ENCODE measurements at places on chromosomes 2 and 18. TPM values are rescaled to one million over a fixed set of nuclear protein-coding genes. Genes with fewer than 3 reads are reported as not detected.

DNA sequence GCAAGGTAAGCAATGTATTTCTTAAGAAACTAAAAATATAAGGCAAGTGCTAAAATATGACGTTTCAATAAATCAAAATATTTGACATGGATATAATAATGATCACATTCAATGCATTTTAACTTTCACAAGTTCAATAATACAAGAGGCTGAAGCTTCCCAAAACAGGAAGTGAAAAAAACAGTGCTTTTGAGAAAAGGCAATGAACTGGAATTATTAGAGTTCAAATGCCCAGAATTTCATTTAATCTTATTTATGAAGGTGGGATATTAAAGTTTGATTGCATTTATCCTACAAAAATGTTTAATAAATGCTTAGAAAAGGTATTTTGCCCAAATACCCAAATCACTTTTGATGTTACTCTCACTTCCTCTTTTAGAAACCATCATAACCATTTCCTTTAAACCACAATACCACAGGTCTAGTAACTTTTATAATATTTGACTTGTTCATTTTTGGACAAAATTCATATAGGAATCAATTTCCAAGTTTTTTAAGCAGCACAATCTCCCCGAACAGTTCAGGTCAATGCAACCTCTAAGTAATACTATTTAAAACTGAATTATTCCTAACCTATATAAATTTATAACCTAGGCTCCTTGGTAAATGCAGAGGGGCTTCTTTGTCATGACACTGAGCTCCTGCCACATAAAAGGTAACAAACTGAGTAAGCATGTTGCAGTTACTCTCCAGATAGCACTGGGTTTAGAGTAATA is 2.1 kb downstream of the NCKAP1 start:
- H3K4me1 ChIP-seq, result peaks cover 37% of the 10 kb centered on the region
- DNase-seq, result peak; percentile 66
- H3K36me3 ChIP-seq, result no peaks in the 10 kb centered on the region
- no peak overlapping the region for H3K27ac ChIP-seq
- H3K4me3 ChIP-seq, result no peak overlapping the region
- peaks cover 7% of the 10 kb centered on the region for H3K27me3 ChIP-seq

DNA sequence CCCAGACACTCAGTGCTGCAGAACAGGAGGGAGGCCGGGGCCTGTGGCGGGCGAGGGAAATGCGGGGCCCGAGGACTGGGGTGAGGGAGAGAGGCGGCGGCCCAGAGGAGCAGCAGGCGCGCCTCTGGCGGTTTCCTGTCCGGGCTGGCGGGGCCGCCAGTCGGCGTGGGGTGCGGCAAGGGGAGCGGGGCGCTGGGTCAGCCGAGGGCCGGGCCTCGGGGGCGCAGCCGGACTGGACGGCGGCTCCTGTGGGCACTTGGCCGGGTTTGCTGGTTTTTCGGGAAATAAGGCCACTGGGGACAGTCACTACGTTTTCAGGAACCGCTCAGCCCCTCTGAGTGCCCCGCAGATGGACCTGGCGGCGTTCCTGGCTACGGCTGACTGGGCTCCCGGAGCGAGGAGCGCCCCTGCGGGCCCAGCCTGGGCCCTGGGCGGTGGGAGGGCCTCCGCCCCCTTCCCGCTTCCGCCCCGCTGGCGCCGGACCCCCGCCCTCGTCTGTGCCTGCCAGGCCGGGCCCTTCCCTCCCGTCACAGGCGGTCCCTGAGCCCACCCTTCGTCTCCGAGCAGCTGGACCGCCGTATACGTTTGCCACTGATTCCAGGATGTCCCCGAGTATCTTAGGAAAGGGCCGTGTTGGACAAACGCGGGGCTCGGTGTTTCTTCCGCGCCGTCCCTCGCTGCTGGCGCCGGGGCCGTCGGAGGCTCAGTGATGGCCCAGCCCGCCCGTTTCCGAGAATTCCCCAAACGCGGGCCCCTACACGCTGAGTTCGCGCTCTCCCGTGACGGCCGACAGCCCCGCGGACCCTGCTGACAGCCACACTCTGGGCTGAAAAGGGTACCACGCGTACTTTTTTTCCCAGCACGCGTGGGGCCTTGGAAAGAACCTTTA is 84.6 kb downstream of the FAM210A start:
- DNase-seq, result no peak
- H3K27me3 ChIP-seq, result no peaks in the 10 kb centered on the region
- peaks cover 7% of the 10 kb centered on the region for H3K36me3 ChIP-seq
- no peak overlapping the region for H3K27ac ChIP-seq
- H3K4me1 ChIP-seq, result no peaks in the 10 kb centered on the region

- DNase-seq, result peak; percentile 15
- peaks cover 64% of the 10 kb centered on the region for H3K4me1 ChIP-seq
- H3K27me3 ChIP-seq, result no peaks in the 10 kb centered on the region
- H3K4me3 ChIP-seq, result no peak overlapping the region
Measured at GRCh38 chr2:68423966-68424650, 43.0 kb downstream of the FBXO48 start.

DNA sequence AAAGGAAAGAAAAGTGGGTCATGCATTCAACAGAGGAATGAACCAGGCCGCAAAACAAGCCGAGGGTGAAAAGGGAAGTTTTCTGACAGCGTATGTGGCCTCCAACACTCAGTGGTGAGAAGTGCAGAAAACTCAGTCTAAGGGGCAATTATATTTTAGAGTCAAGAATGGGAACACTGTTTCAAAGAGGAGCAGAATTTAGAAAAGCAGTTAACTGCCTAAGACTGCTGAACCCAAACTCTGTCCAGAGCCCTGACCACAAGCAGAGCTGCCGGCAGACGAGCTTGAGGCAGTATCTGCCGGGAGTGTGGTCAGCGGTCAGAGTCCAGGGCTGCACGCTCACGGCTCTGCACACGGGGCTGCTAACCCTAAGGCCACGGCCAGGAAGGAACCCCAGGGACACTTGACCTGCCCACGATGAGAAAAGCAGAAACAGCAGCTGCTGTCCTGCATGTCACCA is 347.0 kb upstream of the ID2 start:
- no peak for DNase-seq
- no peak overlapping the region for H3K27ac ChIP-seq
- no peaks in the 10 kb centered on the region for H3K27me3 ChIP-seq
- no peak overlapping the region for H3K4me3 ChIP-seq

DNA sequence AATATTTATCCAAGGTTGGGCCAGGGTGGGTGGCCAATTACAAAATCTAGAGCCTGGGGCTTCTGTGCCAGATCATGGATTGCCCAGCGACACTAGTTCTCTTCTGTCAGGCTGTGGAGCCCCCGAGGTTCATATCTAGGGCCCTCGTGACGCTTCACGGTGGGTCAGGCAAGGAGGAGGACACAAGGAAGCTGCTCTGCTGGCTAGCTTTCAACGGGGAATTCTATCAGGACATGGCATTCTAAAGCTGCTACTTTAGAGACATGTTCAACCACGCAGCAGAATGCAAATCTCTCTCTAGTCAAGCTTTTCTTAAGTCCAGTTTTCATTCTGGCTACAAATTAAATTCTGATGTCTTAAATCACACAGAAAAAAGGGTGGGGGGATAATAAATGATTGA is 180.2 kb downstream of the THADA start:
- H3K27ac ChIP-seq, result no peak overlapping the region
- no peaks in the 10 kb centered on the region for H3K27me3 ChIP-seq
- H3K36me3 ChIP-seq, result no peaks in the 10 kb centered on the region
- no peak overlapping the region for H3K4me3 ChIP-seq
- H3K4me1 ChIP-seq, result no peaks in the 10 kb centered on the region

DNA sequence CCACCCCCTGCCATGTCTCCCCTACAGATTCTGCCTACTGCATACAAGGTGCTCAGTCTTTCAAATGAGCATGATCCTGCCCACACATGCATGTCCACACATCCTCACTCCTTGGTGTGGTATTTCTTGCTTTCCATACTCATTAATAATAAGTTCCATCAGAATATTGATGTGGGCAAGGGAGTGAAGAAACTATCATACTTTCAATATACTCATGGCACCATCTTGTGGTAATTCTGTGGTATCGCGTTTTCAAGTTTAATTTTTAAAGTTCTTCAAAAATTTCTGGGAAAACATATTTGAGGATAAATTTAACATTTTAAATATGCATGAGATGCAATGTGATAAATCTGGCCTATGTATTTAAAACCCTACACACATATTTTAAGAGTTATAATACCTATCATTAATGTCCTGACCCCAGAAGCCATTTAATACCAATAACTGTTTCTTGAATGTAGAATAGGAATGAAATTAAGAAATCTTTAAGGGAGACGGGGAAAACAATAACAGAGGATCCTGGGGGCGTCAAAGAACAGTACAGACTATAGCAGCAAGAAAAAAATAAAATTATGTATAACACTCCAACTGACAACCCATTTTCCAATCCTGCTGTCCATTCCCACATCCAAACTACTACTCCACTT is 110.1 kb downstream of the ZNF385B start:
- H3K4me1 ChIP-seq, result no peaks in the 10 kb centered on the region
- H3K4me3 ChIP-seq, result no peak overlapping the region
- no peak overlapping the region for H3K27ac ChIP-seq
- no peak for DNase-seq

DNA sequence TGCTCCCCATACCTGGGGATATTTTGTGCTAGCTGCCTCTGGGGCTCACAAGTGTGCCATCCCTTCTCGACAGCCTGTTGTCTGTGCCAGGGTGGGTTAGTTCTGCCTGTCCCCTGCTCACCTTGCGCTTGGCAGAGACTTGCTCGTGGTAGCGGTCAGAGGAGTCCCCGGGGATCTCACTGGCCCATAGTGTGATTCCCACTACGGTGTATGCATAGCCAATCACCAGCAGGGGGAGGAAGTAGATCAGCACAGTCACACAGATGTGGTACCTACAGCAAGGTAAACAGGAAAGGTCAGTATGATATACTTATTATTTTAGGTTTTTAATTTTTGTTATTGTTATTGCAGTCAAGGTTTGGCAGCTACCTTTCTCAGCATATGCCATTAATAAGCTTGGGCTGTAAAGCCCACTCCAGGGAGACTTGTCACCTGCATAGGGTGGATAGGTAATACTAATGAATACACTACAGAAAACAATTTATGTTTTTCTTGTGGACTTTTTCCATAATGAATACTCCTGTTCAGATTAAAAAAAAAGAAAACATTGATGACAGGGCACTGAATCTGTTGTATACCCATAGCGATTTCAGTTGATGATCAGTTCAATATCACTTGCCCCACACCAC is 95.2 kb downstream of the POLE4 start:
- H3K27me3 ChIP-seq, result no peaks in the 10 kb centered on the region
- no peak for DNase-seq
- H3K4me3 ChIP-seq, result no peak overlapping the region
- no peaks in the 10 kb centered on the region for H3K36me3 ChIP-seq

Gene UGT1A7
- total RNA-seq, result not detected

Gene STARD6
- not detected for total RNA-seq

Gene C1QL2
- total RNA-seq, result not detected

Gene TRIM43
- not detected for total RNA-seq
